ENCODE measurements at places on chromosomes 4 and X.

DNA sequence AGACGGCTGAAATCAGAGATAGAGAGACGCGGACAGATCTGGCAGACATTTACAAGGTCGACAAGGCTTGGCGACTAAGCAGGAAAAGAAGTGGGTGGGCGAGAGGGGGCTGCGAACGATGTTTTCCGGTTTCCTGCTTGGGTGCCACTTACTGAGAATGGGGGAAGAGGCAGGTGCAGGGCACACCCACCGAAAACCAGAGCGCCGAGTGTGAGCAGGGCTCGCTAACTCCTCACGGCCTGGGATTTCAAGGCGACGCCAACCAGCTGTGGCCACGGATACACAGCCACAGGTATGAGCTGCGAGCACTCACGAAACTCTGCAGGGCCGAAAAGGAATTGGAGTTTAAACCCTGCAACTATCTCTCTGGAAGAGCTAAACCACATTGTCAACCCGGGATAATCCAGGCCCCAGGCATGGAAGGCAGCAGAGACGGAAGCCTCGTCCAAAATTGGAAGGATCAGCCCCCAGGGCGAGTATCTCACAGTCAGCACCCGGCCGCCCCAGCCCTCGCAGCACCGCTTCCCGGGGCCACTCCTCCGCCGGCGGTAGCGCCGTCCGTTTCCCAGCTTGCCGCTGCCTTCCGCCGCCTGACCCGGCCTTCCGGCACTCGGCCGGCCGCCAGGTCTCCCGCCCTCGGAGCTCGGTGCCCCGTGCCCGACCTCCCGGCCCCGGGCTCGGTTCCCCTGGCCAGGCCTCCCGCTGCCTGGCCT is 778 bp downstream of the CASP3 start:
- DNase-seq: no peak

DNA sequence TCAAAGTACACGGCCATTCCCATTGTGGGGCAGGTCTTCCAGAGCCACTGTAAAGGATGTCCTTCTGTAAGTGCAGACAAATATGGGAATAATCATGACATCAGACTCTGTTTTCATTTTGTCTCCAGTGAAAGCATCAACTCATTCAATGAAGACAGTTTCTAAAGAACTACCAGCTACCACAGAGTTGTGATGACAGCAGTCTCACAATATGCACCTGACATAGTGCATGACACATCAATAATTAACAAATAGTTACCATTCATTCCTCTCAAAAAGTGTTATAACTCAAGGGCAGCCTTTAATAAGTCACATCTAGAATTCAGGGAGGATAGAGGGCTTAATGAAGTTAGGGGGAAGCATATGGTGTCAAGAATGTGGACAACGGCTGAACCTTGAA is 20.2 kb downstream of the MTTP start:
- no peak for DNase-seq

DNA sequence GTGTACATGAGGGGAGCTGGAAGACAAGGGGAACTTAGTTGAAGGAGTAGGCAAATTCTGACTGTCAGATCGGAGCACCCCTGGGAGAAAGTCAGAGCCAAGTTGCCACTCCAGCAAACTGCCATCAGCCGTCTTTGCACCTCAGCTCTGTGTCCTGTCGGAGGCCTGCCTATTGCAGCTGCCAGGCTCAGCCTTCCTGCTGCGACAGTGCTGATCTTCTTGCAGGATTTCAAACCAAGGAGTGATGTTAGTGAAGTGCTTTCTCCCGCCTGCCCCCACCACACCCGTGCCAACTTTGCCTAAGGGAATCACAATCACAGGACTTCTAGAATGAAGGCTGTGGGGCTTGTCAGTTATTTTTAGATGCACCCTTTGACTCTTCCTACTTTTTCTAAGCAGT is 185.3 kb downstream of the KIT start:
- no peak for DNase-seq

DNA sequence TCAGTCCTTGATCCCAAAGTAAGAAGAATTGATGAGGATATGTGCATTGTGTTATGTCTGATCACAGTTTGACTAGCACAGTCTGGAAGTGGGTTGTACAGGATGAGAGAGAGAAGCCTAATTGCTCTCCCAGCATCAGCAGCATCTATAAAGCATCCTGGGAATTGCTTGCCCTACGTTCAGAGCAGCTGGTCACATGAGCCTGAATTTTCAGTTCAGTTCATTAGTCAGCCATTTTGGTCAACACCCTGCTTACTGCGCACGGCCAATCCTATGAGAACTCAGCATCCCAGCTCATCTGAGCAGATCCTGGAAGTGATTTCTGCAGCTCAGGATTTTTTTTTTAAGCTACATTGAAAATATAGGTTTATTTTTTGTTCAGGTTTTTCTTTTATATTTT is at the start of gene RUFY3:
Gene RUFY3 (plus strand): TSS at position 218 of the 400 bp plus-strand sequence. CDS start 610 bp downstream, outside the sequence.
- DNase-seq: no peak

Data from stimulated activated CD4-positive, alpha-beta T cell treated with anti-CD3 and anti-CD28 coated beads, TNF-alpha, amount 100 ng/mL, for 24 hours (primary cell).